ENCODE measurements at places on chromosomes 2 and 18. TPM values are rescaled to one million over a fixed set of nuclear protein-coding genes. Genes with fewer than 3 reads are reported as not detected.

The COLEC12 gene
- 21.1 TPM for total RNA-seq

The TTN gene
- total RNA-seq = 3.3 TPM

The SCN7A gene
- not detected for total RNA-seq

The CEP68 gene
- total RNA-seq = 13.3 TPM

The KYNU gene
- 0.20 TPM for total RNA-seq

The OTX1 gene
- not detected for total RNA-seq

The WNT10A gene
- not detected for total RNA-seq

The CLHC1 gene
- total RNA-seq = 9.3 TPM

The ATP6V1B1 gene
- 1.1 TPM for total RNA-seq

The SLC4A3 gene
- 4.0 TPM for total RNA-seq

The RNF149 gene
- total RNA-seq = 57.4 TPM

The HYCC2 gene
- 10.6 TPM for total RNA-seq

The LIMS3 gene
- total RNA-seq = 4.2 TPM
